Panc1 (cell line): ENCODE measurements at places on chromosomes 5 and 9.

- DNase-seq, result no peak
Observed at GRCh38 chr9:91239367-91240111, 122.2 kb downstream of the AUH start.

DNA sequence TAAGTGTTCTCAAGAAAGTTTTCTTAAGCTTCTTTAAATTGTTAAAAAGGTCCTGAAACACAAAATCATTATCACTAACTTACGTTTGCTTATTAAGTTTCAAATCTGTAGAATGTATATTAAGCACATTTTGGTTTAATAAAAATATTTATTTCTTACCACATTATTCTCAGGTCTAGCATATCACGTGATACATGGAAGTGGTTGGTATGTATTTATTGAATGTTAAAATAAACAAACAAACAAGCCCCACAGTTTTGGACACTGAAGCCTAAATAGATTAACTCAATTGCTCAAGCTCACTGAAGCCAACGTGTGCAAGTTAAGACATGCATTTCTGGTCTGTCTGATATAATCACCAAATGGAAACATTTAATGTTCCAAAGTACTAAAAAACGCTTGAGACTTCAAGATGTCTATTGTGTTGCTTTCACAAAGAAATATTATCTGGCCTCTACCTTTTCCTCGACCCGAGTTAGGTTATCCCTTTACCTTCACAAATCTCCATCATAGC, 1136.9 kb downstream of the TAF11L14 start:
- DNase-seq, result no peak

DNA sequence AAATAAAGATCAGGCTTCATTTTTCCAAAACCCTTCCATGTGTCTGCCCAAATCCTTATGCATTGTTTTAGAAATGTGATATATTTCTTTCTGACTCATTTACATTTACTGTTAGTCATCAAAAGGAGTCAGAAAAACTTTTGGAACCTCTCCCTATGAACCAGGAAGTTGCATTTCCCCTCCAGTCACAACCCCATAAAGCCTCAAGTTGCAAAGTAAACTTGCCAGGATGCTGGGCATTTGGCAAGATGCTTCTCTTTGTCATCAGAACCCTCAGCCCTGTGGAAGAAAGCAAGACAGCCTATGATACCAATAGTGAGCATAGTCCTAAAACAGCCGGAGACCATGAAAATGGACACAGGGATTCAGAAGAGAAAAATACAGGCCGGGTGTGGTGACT, 84.2 kb downstream of the MUSK start:
- DNase-seq, result peak; percentile 48

DNA sequence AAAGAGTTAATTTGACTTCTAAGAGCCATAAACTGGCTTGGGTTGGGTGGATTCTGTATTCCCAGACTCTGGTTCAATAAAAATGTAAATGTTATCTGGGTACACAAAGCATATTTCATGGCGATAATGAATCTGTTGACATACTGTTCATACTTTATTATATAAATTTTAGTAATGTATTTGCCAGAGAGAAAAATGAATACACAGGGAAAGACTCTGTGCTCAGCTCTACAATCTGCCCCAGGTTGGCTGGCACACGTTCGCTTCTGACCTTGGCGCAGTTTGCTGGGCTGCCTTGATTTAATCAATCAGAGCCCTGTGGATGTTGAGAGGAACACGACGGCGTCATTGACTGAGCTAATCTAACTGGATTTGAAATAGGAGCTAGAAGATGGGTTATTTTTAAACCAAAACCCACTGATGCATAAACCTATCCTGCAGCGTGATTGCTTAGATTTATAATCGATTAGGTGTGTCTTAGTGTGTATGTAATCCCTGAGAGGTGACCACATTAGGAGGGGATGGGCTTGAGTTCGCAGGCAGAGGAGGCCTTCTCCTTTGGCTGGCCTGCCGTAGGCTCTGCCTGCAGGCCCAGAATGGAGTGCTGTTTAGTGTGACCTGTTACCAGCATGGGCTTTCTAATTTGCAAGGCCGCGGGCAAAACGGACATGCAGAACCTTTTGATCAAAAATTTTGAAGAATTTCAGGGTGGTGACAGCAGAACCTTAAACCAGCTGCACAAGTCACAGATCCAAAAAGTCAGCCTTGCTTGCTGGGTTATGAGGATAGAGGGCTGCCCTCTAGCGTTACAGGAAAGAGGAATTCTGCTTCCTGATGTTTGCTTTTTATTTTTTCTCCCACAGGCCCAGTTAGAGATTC, 3.9 kb upstream of the ADCY2 start:
- no peak for DNase-seq

DNA sequence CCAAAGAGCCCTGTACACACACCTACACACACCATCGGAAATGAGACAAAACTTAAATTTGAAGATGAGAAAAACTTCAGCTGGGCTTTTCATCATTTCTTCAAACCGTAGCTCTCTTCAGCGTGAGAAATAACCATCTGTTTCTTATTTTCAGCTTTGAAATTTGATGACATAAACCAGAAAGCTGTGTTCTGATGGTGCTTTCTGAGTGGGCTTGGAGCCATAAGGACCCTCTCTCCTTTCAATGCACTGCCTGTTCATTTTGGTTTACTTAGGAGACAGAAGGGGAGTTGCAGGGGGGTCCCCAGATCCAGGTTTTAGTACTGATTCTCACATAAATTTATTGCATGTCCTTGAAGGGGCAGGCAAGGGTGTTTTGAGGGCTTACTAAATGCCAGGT, 9.5 kb downstream of the FBXO10 start:
- no peak for DNase-seq

DNA sequence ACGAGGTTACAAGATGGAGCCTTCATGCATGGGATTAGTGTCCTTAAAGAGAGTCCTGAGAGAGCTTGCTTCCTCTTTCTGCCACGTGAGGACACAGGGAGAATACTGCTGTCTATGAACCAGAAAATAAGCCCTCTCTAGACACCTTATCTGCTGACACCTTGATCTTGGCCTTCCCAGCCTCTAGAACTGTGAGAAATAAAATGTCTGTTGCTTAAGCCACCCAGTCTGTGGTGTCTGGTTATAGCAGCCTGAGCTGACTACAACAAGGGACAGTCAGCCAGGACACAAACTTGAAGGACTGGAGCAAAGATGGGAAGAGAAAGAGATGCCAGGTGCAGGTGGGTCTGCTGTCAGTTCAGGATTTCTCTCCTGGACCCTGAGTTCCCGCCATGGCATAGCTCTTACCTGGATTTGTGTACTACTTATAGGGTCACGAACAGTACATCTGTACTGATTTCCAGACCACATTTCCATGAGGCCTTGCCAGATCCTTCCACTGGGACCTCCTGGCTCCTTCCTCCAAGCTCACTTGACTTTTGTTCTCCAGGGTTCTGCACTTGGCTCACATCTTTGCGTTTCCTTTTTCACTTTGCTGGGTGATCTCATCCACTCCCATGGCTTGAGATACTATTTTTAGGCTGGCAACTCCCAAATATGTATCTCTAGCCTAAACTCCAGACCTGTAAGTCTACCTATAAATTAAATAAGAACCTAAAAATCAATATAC, 44.9 kb upstream of the LIFR start:
- no peak for DNase-seq

DNA sequence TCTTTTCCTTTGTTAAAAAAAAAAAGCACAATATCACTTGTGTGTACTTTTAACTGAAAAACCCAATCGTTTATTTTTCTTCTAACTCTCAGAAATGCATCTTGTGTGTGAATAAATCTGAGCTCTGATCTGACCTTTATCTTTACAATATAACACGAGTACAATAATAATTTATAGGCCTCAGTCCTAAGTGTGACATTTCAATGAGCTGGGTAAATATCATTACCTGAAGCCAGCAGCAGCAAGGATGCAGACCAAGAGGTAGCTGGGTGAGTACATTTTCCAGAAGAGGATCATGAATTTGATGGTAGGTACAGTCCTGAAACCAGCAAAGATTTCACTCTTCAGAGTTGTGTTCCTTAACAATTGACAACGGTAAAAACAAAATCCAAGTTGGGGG, 264.0 kb upstream of the KIF2A start:
- DNase-seq, result no peak

GRCh38 chr5:119541716-119542115, 87.6 kb upstream of the FAM170A start:
- DNase-seq, result no peak

GRCh38 chr5:152501294-152501693, 96.2 kb upstream of the NMUR2 start:
- no peak for DNase-seq

- no peak for DNase-seq
Observed at GRCh38 chr9:4666042-4666699, at the start of gene SPATA6L. Gene SPATA6L, minus strand, starts transcription at chr9:4666480. Its CDS starts 230 bp downstream, at chr9:4666250.

GRCh38 chr5:40606077-40606765, 73.5 kb upstream of the PTGER4 start:
- DNase-seq, result no peak

GRCh38 chr5:79581535-79581934, 30.7 kb upstream of the TENT2 start:
- no peak for DNase-seq

- DNase-seq, result no peak
Observed at GRCh38 chr5:126004636-126005035, 418.6 kb upstream of the GRAMD2B start.

DNA sequence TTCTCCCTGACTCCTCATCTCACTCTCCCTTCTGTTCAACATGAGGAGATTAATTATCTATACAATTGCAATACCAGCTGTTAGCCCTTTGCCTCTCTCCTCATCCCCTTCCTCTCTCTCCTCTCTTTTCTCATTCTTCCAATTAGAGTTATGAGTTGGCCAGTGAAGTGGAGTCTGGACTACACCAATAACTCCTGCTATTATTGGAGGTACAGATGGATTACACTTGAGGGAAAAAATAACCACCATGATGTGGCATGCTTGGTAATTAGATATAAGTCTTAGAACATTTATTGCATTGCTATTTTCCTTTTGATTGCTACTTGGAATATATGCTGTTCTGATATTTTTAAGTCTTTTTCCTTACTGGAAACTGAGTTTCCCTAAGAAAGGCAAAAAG, 159.2 kb downstream of the FRMD3 start:
- no peak for DNase-seq

- no peak for DNase-seq
Observed at GRCh38 chr5:168332042-168332441, 40.6 kb downstream of the WWC1 start.

DNA sequence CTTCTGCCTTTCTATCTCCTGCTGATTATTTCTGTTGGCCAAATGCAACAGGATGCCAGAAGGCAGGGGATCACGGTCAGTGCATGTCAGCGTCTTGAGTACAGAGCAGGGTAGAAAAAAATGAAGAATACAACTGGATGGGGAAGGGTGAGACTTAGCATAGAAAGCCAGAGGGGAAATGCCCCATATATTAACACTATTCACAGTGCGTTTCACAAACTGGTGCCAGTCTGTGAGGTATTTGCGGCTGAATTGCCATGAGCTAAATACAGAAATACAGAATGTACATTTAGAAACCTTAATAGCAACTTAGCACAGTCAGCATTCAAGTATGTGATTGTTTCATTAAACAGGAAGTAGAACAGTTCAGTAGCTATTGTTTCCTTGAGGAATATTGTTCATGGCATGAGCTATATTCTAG, 31.0 kb upstream of the SLC1A3 start:
- no peak for DNase-seq

GRCh38 chr5:55033568-55033967, 9.5 kb downstream of the GZMK start:
- DNase-seq, result no peak

GRCh38 chr5:2204366-2205184, 321.9 kb upstream of the IRX4 start:
- DNase-seq, result no peak

GRCh38 chr5:139335811-139336210, 5.8 kb upstream of the PAIP2 start:
- DNase-seq, result no peak

- no peak for DNase-seq
Observed at GRCh38 chr9:30116673-30117217, 2267.7 kb upstream of the ACO1 start.

GRCh38 chr5:134110382-134110781, 4.1 kb upstream of the TCF7 start:
- DNase-seq, result no peak

DNA sequence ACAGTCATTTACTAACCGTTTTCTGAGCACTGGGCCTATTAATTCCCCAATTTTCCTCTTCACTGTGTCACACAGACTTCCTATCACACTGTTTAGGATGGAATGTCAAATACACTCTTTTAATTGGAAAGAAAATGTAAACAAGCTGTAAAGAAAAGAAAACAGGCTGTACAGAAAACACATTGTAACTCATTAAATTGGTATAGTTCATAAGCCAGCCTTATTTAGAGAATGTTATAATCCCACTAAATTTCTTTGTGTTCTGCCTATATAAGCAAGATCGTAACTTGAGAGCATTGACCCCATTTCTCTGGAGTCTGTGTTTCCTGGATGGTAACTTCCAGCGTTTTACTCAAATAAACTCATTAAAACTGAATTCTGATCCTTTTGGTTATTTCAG, 46.5 kb downstream of the TARS1 start:
- no peak for DNase-seq
